ENCODE measurements at places on chromosomes 16 and 17.

DNA sequence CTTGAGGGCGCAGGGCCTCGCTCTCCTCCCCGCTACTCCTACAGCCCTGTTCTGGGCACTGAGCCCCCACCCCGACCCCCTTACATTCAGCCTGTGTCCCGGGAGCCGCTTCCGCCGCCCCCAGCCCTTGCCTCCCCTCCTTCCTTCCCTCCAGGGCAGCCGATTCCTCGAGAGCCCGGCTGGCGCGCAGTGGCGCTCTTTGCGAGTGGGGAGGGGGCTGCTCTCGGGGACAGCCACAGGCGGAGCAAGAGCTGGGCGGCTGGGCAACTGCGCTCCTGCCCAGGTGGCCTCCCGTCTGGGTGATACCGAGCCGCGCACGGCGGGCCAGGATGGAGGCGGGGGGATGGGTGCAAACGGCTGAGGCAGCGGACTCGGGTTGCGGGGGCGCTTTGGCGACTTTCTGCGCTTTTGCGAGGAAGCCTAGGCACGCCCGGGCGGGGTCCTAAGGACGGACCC is 1.2 kb downstream of the MMP15 start:
- DNase-seq: no peak

DNA sequence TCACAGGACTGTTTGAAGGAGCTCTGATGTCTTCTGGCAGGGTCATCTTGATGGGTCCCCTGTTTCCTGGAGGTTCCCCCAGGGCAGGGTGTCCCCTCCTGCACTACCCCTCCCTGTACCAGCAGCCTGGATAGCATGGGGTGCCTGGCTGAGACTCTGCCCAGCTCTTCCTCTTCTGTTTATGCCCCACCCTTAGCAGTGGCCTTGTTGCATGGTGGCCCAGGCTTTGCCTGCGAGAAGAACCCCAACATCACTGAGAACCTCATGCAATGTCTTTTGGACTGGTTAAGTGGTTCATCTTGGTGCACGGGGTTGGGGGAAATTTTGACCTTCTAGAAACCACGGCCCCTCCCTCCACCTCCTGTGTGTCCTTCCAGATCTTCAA is 121.8 kb downstream of the IRX3 start:
- no peak for DNase-seq

- DNase-seq: no peak
Observed at GRCh38 chr17:80119271-80119791, 17.9 kb downstream of the GAA start.

GRCh38 chr17:36535669-36536081 is 888 bp downstream of the PIGW start:
- DNase-seq: no peak
